Liver (tissue), 10 donors: ENCODE measurements at places on chromosomes 16 and 17. TPM values are rescaled to one million over a fixed set of nuclear protein-coding genes. Genes with fewer than 3 reads are reported as not detected.

DNA sequence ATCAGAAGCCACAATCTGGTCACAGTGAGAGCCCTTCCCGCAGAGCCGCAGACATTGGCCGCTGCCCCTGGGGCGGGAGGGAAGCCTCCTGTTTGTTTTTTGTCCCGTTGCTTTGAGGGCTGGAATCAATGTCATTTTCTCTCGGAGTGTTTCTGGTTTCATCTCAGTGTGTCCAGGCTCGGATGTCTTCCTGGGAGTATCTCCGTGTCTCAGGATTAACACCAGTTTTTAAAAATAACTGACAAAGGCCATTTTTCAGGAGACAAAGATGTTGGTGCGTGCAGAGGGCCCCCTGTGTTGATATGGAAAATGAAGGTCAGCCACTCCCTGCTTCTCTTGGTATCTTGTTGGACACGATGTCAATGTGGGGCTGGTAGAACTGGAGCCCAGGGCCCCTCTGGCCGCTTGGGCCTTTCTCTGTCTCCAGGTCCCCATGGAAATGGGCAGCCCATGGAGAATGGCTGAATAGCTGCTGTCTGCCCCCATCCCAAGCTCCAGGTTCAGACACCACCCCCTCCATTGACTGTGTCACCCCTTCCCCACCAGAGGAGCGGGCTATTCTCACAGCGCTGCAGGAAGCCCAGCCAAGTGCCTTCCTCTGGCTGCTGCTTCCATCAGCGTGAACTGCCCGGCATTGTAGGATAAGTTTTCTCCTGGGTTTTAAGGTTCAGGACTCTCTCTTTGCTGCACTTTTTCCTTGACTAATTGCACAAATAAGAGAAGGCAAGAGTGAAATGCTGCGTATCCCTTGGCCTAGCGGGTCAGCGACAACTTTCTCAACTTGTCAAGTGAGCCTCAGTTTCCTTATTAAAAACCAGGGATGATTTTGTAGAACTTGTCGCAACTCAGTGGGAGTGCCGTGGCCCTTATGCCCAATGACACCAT is 72.2 kb upstream of the METTL9 start:
- H3K36me3 ChIP-seq: no peaks in the 10 kb centered on the region
- H3K27me3 ChIP-seq: no peaks in the 10 kb centered on the region
- H3K27ac ChIP-seq: no peak overlapping the region
- peaks cover 11% of the 10 kb centered on the region for H3K4me1 ChIP-seq
- peak; percentile 52 for DNase-seq
- no peak overlapping the region for H3K4me3 ChIP-seq

- no peak for DNase-seq
- H3K27me3 ChIP-seq: no peaks in the 10 kb centered on the region
- no peak overlapping the region for H3K27ac ChIP-seq
- no peak overlapping the region for H3K4me3 ChIP-seq
Observed at GRCh38 chr16:945271-946047, 25.3 kb downstream of the LMF1 start.

DNA sequence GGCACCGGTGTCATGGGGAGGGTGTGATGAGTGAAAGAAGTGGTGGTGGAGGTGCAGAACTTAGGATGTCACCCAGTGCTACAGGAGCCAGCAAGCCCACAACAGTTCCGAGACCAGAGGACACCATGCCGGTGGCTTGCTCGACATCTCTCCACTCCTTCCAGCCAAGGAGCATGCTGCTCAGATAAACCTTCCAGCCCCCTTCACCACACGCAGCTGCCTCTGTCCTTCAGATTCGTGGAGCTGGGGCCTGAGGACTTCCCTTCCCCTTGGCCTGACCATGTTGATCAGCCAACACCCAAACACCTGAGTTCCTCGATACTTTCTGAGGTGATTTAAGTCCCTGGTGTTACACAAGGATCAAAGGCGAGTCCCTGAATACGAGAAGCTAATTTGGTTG is 188.8 kb upstream of the FOXF1 start:
- no peaks in the 10 kb centered on the region for H3K4me1 ChIP-seq
- H3K36me3 ChIP-seq: no peaks in the 10 kb centered on the region
- H3K4me3 ChIP-seq: no peak overlapping the region

DNA sequence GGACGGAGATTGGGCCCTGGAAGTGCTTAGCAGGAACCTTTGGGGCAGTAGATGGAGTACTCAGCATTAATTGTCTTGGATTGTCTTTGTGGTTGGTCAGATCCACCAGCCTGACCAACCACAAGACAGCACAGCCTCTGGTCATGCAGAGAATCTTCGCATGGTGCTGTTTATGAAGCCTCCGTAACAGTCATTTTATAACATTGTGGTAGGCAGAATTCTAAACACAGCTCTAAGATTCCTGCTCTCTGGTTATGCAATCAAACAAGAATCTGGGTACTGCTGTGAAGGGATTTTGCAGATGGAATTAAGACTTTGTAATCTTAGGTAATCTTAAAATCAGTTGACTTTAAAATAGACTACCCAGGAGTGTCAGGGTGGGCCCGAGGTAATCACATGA is 312.2 kb upstream of the GOT2 start:
- no peaks in the 10 kb centered on the region for H3K36me3 ChIP-seq
- H3K4me1 ChIP-seq: no peaks in the 10 kb centered on the region
- no peak overlapping the region for H3K4me3 ChIP-seq
- DNase-seq: no peak
- no peaks in the 10 kb centered on the region for H3K27me3 ChIP-seq

GRCh38 chr16:73287859-73288405 is 240.0 kb upstream of the ZFHX3 start:
- no peaks in the 10 kb centered on the region for H3K27me3 ChIP-seq
- no peaks in the 10 kb centered on the region for H3K36me3 ChIP-seq
- DNase-seq: no peak
- no peak overlapping the region for H3K27ac ChIP-seq
- H3K4me3 ChIP-seq: no peak overlapping the region
- no peaks in the 10 kb centered on the region for H3K4me1 ChIP-seq

GRCh38 chr16:24537474-24538337 is 1.7 kb upstream of the RBBP6 start:
- H3K4me1 ChIP-seq: peaks cover 28% of the 10 kb centered on the region
- no peak for DNase-seq
- no peak overlapping the region for H3K27ac ChIP-seq
- no peaks in the 10 kb centered on the region for H3K27me3 ChIP-seq

GLIS2 gene
- 1.2 TPM for total RNA-seq

ITGAD gene
- total RNA-seq: 2.0 TPM

FBXW10B gene
- not detected for total RNA-seq

DNA sequence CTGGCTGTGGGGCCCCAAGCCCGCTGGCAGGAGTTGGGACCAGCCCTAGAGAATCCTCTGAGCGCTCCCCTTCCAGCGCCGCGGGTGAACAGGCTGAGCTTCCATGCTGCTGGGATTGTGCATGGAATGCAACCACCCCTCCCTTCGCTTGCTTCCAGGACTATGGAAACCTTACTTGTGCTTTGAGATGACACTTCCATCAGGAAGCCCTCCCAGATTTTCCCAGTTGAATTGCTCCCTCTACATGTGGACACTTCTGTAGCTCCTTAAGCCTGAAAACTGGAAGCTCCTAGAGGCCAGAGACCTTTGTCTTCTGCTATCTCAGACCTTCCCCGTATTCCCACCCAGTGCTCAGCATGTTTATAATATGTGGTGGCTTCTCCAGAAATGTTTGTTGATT is 213.2 kb upstream of the RPL38 start:
- H3K27ac ChIP-seq: no peak overlapping the region
- H3K4me3 ChIP-seq: no peak overlapping the region
- no peak for DNase-seq
- no peaks in the 10 kb centered on the region for H3K36me3 ChIP-seq

GRCh38 chr16:54402270-54402669 is 115.7 kb upstream of the IRX3 start:
- H3K36me3 ChIP-seq: no peaks in the 10 kb centered on the region
- H3K27ac ChIP-seq: no peak overlapping the region
- no peaks in the 10 kb centered on the region for H3K27me3 ChIP-seq

GRCh38 chr17:4177806-4178205 is 34.8 kb downstream of the CYB5D2 start:
- no peaks in the 10 kb centered on the region for H3K4me1 ChIP-seq
- no peak overlapping the region for H3K27ac ChIP-seq
- H3K4me3 ChIP-seq: no peak overlapping the region
- H3K27me3 ChIP-seq: no peaks in the 10 kb centered on the region
- H3K36me3 ChIP-seq: peaks cover 77% of the 10 kb centered on the region

- no peak overlapping the region for H3K4me3 ChIP-seq
- no peaks in the 10 kb centered on the region for H3K27me3 ChIP-seq
- no peaks in the 10 kb centered on the region for H3K36me3 ChIP-seq
- no peaks in the 10 kb centered on the region for H3K4me1 ChIP-seq
- DNase-seq: no peak
Observed at GRCh38 chr17:42436391-42436790, 13.3 kb upstream of the CAVIN1 start.

DNA sequence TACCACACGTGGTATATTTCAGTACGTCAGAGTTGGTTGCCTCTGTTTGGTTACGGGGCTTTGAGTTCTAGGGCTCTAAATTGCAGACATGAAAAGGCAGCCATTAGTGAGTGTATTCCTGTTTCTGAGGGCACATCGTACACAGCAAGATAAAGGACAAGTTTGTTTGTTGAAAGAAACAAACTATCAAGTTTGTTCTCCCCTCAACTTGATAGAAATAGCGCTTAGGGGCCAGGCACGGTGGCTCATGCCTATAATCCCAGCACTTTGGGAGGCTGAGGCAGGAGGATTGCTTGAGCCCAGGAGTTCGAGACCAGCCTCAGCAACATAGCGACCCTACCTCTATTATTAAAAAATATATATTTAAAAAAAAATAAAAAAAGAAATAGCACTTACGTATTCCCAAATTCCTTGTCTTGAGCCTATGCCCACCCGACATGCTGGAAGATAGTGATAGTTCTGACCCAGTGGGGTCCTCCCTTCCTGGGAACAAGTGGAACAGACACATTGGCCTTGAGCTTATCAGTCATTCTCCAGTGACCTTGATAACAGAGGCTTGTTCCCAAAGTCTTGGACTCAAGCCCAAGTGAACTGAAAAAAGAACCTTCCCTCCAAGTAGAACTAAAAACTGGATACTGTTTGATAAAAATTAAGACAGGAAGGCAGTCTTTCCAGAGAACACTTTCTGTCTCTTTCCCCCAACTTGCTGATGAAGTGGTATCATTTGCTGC is 139.9 kb upstream of the CACNG3 start:
- no peak for DNase-seq
- no peaks in the 10 kb centered on the region for H3K36me3 ChIP-seq
- no peaks in the 10 kb centered on the region for H3K4me1 ChIP-seq
- H3K27ac ChIP-seq: no peak overlapping the region
- no peaks in the 10 kb centered on the region for H3K27me3 ChIP-seq

DNA sequence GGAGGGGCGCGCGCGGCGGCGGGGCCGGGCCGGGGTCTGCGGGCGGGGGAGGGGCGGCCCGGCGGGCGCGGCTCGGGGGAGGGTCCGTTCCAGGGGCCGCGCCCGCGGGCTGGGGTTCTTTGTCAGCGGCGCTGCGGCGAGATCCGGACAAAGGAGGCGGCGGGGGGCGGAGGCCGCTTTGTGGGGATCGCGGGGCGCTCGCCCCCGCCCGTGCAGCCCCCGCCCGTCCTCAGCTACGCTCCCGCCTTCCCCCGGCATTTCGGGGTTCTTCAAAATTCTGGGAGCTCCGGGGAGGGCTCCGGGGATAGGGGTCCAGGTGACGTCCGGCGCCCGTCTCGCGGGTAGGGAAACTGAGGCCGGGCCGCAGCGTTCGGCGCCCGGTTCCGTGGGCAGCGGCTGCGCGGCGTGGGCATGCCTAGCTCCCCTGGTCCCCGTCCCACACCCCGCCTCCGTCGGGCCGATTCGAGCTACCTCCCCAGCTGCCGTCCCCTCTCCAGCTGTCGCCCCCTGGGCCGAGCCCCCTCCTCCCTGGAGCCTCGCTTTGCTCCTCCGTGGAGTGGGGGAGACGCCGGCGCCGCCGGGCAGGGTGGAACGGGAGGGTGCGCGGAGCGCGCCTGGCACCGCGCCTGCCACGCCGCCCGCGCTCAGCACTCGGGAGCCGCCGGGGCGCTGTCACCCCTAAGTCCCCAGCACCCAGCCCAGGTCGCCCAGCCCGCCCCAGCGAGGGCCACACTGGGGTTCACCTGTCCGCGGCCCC is 546 bp downstream of the SNN start:
- no peaks in the 10 kb centered on the region for H3K36me3 ChIP-seq
- H3K27me3 ChIP-seq: no peaks in the 10 kb centered on the region
- peak overlapping the region; percentile 80 for H3K27ac ChIP-seq
- peaks cover 38% of the 10 kb centered on the region for H3K4me1 ChIP-seq
- H3K4me3 ChIP-seq: peak overlapping the region; percentile 11

GRCh38 chr16:23869052-23869451 is 33.3 kb downstream of the PRKCB start:
- H3K4me3 ChIP-seq: no peak overlapping the region
- no peak for DNase-seq
- H3K36me3 ChIP-seq: no peaks in the 10 kb centered on the region
- no peak overlapping the region for H3K27ac ChIP-seq
- H3K4me1 ChIP-seq: no peaks in the 10 kb centered on the region
- no peaks in the 10 kb centered on the region for H3K27me3 ChIP-seq

GRCh38 chr17:55749985-55750384 is 866 bp upstream of the PCTP start:
- H3K27me3 ChIP-seq: no peaks in the 10 kb centered on the region
- H3K27ac ChIP-seq: no peak overlapping the region
- peaks cover 2% of the 10 kb centered on the region for H3K36me3 ChIP-seq
- peaks cover 36% of the 10 kb centered on the region for H3K4me1 ChIP-seq
- H3K4me3 ChIP-seq: no peak overlapping the region
- no peak for DNase-seq

DNA sequence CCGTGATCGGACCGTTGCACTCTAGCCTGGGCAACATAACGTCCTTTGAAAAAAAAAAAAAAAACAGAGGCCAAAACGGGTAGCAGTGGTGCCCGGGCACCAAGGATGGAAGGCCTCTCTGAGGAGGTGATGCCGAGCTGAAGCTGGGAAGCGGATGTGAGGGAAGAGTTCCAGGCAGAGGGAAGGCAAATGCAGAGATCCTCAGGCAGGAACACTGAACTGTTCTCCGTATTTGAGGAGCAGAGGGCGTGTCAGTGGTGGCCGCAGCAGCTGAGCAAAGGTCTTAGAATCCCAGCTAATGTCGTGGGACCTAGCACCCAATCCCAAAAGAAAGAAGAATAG is 656 bp upstream of the KCTD13 start:
- peak overlapping the region; percentile 62 for H3K27ac ChIP-seq
- H3K4me3 ChIP-seq: peak overlapping the region; percentile 80
- H3K36me3 ChIP-seq: no peaks in the 10 kb centered on the region
- no peaks in the 10 kb centered on the region for H3K27me3 ChIP-seq
- DNase-seq: peak; percentile 45

DNA sequence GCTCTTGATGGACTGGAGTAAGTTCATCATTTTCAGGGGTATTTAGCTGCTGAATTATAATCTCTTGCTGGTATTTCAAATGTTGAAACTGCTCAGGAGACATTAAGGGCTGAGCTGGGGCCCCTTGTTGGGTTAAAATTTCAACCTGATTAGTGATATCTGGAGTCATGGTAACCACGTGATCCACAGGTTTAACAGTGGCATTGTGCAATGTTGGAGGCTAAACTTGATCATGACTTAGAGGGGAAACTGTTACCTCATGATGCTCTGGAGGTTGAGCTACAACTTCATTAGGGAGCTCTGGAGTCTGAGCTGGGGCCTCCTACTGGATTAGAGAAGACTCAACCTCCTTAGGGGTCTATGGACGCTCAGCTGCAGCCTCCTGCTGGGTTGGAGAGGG is 17.2 kb upstream of the MPP2 start:
- no peak overlapping the region for H3K27ac ChIP-seq
- no peaks in the 10 kb centered on the region for H3K27me3 ChIP-seq
- peaks cover 7% of the 10 kb centered on the region for H3K4me1 ChIP-seq
- no peak for DNase-seq
